ENCODE measurements at places on chromosomes 12 and 14.

- DNase-seq, result no peak
Measured at GRCh38 chr12:115149685-115150378, 465.9 kb upstream of the TBX3 start.

- DNase-seq, result no peak
Measured at GRCh38 chr14:102013669-102014200, 49.4 kb downstream of the DYNC1H1 start.

GRCh38 chr12:52525661-52526499 lies 5.7 kb upstream of the KRT5 start:
- no peak for DNase-seq

- no peak for DNase-seq
Measured at GRCh38 chr12:54579258-54579657, 9.2 kb downstream of the PPP1R1A start.

DNA sequence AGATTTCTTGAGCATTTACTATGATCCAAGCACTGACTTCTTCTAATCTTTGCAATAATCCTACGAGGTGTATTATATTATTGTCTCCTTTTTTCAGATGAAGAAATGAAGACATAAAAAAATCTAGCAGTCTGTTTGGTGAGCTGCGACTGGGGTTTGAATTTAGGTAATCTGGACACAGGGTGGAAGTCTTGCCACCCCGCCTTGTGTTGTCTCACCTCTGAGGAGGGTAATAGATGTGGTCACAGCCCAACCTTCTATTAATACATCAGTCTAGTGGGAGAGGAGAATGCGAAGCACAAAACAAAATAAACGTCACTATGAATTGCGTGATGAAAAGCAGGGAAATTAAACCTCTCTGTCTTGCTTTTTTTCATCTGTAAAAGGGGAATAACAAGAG lies 993.9 kb downstream of the VRK1 start:
- no peak for DNase-seq

- no peak for DNase-seq
Measured at GRCh38 chr12:74043343-74043742, 494.3 kb upstream of the ATXN7L3B start.

DNA sequence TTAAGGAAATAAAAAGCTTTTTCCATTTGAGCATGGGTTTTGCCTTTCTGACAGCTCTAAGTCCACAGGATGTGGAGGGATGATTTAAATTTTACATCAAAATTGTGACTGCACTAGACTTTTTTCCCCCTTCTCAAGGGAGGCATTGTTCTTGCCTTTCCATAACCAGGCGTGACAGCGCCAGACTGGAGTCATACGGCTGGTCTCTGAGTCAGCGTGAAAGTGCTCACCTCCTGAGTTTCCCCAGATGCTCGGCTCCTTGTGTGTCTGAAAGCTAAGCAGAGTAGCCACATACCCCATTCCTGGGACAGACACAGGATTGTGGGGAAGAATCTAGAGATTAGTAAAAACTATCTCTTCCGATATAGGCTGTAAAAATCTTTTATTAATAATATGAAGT lies 43.1 kb downstream of the SOX5 start:
- DNase-seq, result no peak

- no peak for DNase-seq
Measured at GRCh38 chr14:39367387-39367751, 64.9 kb downstream of the FBXO33 start.
